ENCODE measurements at places on chromosomes 16 and 17.

- no peak for DNase-seq
These were observed 1.1 kb downstream of the RARA start for GRCh38 chr17:40309949-40310510.

DNA sequence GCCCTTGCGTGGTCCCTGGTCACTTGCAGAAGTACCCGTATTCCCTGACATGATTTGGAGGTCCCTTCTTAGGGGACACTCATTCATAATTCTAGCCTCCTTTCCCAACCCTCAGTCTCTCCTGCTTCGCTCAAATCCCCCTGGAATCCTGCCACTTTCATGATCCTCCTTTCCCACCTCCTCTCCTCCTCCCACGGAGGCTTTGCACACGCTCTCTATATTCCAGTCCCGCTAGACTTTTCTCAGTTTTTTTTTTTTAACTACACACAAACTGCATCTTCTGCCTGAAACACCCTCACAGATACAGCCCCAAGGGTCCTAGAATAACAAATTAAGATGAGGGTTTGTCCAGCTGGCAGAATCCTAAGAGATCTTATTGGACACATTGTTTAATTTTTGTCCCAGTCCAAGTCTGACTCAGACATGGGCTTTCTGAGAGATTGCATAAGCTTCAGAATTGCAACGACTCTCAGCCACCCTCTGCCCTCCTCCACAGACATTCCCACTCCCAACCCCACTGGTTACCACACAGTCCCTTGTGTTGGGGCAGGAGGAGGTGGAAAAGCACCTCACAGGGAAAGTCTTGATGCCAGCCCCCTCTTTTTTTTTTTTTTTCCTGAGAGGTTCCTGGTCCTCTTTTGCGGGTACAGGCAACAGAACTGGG lies 739.5 kb upstream of the EEF2KMT start:
- DNase-seq = no peak

DNA sequence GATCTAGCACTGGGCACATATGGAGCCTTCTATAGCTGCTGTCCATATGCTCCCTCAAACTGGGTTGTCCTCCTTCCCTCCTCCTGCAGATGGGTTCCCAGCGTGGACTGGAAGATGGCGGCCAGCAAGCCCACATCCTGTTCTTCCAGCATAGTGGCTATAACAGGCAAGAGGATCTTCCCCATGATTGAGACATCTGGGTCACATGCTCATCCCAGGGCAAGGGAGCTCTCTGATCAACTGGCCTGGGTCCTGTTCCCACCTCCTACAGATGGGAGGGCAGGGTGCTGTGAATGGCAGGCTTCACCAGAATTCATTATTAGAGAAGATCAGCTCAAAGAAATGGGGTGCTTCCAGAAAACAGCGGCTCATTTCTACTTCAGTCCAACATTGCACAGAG lies 210.2 kb downstream of the PARN start:
- no peak for DNase-seq

DNA sequence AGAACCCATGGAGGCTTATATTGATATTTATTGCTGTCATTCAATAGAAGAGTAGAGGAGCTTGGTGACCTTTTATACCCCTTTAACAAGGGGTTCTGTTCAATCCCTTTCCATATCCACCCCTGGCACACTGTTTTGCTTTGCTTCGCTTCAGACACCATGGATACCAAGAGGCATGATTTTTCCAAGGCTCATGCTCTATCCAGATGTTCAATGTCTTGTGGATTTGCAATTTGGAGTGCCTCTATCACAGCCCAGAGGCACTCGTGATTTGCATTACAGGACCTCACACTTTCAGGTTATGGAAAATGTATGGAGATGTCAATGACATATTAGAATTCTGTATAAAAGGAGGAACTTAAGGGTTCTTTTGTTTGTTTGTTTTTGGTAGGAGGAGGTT lies 21.5 kb downstream of the CFAP20 start:
- no peak for DNase-seq

- no peak for DNase-seq
These were observed 30.2 kb upstream of the TEKT3 start for GRCh38 chr17:15371376-15372130.

- peak; percentile 26 for DNase-seq
These were observed 11.2 kb downstream of the MRPL27 start for GRCh38 chr17:50361561-50362480.

DNA sequence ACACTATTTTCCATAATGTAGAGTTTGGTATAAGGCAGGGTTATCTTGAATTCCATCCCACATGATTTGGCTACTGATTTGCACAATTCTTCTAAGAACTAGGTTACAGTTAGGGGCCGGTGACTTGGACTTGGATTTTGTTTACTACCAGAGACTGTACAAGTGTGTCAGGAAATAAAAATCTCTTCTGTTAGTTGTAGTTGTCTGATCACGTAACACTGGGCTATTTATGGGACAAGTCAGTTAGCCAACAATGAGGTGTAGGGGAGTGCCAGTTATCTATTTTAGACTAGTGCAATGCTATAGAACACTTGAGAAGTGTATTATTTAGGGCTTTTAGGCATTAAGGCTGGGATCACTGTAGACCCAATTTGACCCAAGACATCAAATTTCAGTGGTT lies 39.7 kb upstream of the GHDC start:
- DNase-seq = no peak

DNA sequence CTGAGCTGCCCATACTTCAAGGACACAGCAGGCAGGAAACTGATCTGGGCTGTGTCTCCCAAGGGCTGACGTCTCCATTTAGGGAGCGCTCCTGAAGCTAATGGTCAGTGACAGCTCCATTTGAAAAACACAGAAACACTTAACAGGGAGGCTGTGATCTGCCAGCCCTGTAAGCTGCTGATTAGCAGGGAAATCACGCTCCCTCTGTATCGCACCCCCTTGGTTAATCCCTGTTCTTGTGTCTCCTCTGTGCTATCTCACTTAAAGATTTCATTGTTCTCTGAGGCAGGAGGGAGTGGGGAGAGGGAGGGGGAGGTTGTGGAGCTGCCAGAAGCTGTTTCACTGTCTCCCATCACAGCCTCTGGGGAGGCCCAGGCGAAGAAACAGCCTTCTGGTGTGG lies 47.4 kb upstream of the CACNG3 start:
- no peak for DNase-seq

- DNase-seq = no peak
These were observed 89.2 kb downstream of the ABR start for GRCh38 chr17:1090465-1091189.

GRCh38 chr16:88491560-88492310 lies 38.7 kb downstream of the ZFPM1 start:
- DNase-seq = no peak

- no peak for DNase-seq
These were observed 100.9 kb upstream of the MON1B start for GRCh38 chr16:77090062-77090461.

DNA sequence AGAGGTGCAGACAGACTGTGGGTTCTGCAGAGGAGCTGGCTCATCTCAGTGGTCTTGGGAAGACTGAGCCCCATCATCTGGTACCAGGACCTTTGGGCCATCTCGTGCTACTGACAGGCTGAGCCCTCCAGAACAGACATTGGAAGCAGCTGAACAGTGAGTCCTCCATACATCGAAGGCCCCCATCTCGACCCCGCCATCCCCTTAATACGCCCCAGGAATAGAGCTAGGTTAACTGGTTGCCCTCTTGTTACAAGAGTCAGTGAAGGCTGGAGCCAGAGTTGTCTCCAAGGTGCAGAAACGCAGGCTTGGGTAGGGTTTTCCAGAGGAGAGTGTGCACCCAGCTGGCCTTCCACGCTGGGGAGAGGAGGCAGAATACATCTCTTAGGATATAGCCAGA lies 76.0 kb downstream of the N4BP1 start:
- DNase-seq = no peak

DNA sequence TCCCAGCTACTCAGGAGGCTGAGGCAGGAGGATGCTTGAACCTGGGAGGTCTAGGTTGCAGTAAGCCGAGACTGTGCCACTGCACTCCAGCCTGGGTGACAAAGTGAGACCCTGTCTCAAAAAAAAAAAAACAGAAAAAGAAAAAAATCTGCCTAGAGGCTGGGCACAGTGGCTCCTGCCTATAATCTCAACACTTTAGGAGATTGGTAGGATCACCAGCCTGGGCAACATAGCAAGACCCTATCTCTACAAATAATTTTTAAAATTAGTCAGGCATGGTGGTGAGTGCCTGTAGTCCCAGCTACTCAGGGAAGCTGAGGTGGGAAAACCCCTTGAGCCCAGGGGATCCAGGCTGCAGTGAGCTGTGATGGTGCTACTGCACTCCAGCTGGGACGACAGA lies 17.7 kb downstream of the CUEDC1 start:
- no peak for DNase-seq

- no peak for DNase-seq
These were observed at the start of gene NOL3 for GRCh38 chr16:67170168-67170948. Gene NOL3, plus strand, starts transcription at chr16:67170538.

DNA sequence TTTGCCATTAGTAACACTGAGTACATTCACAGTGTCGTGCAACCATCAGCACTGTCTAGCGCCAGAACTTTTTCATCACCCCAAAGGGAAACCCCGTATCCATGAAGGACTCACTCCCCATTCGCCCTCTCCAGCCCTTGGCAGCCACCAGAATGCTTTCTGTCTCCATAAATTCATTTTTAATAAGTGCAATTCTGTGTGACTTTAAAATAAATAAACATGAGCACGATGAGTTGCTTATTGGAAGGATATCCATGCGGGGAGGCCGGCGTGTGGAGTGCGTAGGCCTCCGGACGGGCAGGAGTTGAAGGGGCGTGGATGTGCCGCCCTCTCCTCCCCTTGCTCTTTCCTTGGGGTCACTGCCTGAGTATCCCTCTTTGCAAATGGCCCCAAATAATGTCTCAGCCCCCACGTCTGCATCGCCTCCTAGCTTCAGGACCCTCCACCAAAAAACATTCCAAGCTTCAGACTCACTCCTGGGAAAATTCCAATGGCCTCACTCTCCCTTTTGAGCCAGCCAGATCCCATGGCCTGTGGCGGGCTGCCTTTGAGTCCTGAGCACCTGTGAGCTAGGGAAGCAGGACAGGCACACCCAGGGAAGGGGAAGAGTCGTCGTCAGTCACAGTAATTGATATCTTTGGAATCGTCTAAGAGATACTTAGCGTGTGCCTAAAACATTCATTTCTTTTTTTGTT lies 306.3 kb downstream of the SEC14L1 start:
- DNase-seq = no peak

DNA sequence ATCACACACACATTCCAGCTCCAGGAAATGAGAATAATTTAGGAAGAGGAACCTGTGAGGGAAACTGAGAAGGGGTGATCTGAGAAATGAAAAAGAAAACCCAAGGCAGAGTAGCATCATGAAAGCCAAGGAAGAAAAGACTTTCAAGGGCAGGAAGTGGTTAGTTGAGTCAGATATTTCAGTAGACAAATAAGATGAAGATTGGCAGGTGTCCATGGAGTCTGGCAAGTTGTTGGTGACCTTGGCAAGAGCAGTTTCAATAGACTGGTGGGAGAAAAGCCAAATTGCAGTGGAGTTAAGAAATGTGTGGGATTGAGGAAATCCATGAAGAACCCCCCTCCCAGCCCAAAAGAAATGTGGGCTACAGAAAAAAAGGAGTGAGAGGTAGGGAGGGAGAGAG lies 10.7 kb downstream of the GNAO1 start:
- no peak for DNase-seq

GRCh38 chr17:48022901-48023300 lies 14.7 kb downstream of the COPZ2 start:
- DNase-seq = no peak

DNA sequence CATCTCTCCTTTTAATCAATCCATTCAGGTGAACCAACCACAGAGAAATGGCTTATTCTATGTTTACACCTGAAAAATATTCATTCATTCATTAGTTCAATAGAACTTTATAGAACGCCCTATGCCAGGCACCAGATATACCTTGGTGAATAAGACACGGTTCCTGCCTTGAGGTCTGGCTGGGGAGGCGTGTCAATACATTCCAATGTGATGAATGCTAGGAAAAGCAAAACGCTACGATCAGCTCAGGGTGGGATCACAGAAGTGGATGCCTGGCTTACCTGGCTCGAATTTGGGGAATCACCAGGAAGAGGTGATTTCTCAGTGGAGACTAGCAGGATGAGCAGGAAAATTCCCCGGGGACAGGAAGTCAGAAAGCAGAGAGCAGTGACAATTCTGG lies 17.5 kb upstream of the WFIKKN2 start:
- DNase-seq = no peak

DNA sequence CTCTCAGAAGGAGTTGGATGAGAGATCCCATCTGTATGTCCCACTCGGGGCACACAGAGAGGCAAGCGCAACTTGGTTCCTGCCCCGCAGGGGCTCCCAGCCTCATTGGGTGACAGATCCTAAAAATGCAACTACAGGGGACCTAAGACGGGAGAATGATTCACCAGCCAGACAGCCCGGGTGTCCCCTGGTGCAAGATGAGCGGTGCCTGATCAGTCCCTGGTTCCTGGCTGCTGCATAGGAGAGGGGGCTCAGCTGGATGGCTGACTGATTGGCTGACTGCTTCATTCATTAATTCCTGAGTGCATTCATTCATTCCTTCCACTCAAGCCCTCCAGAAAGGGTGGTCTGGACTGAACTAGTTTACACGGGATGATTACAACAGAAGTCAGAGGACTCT lies 22.0 kb downstream of the WNT3 start:
- no peak for DNase-seq

DNA sequence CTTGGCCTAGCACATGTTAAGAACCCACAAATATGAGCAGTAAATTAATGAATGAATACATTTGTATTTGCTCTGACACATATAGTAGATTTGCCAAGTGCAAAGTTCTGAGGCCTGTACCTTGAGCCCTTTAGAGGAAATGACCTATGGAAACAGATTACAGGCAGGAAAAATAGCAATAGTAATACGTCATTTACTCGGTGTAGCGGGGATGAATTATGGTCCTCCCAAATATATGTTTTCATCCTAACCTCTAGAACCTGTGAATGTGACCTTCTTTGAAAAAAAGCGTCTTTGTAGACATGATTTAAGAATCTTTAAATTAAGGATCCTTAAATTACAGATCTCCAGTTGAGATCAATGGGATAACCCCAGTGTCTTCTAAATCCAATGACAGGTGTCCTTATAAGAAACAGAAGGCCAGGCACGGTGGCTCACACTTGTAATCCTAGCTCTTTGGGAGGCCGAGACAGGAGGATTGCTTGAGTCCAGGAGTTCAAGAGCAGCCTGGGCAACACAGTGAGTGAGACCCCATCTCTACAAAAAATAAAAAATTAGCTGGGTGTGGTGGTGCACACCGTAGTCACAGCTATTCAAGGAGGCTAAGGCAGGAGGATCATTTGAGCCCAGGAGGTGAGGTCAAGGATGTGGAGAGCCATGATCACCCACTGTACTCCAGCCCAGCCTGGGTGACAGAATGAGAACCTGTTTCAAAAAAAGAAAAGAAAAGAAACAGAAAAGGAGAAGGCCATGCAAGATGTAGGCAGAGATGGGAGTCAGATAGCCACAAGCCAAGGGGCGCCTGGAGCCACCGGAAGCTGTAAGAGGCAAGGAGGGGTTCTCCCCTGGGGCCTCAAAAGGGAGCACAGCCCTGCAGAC lies 5.1 kb upstream of the ITPRIPL2 start:
- no peak for DNase-seq

DNA sequence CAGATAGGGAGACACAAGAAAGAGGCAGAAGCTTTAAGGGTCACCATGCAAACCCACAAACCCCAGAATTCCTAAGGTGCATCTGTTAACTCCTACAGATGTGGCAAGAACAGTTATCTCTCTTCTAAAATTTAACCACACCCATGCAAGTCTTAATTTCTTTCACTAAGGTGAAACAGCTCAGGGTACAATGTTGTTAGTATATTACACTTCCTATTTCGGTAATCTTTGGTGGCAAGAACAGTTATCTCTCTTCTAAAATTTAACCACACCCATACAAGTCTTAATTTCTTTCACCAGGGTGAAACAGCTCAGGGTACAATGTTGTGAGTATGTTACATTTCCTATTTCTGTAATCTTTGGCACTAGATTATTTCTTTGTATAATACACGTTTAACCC lies 6.6 kb downstream of the CCL23 start:
- no peak for DNase-seq

Data from stimulated activated CD8-positive, alpha-beta memory T cell treated with anti-CD3 and anti-CD28 coated beads, Interleukin-4, amount 100 ng/mL, for 4 hours (primary cell).